ENCODE measurements at places on chromosomes 1 and 21. TPM values are rescaled to one million over a fixed set of nuclear protein-coding genes. Genes with fewer than 3 reads are reported as not detected.

GRCh38 chr1:153536012-153536670, 350 bp upstream of the S100A6 start:
- peak; percentile 57 for DNase-seq

- DNase-seq, result no peak
These were observed 10.0 kb downstream of the GDAP2 start for GRCh38 chr1:117919376-117919775.

SPATA46 gene
- total RNA-seq, result not detected

CDKN2C gene
- total RNA-seq, result 34.3 TPM

- DNase-seq, result no peak
These were observed 116.3 kb downstream of the PEX14 start for GRCh38 chr1:10591010-10591409.

- DNase-seq, result peak; percentile 6
These were observed 11.4 kb upstream of the MTARC1 start for GRCh38 chr1:220775240-220775853.

- DNase-seq, result no peak
These were observed 63.4 kb downstream of the PSMG1 start for GRCh38 chr21:39119891-39120290.

GRCh38 chr1:208499601-208500000, 255.4 kb upstream of the PLXNA2 start:
- no peak for DNase-seq

- peak; percentile 10 for DNase-seq
These were observed 39.1 kb downstream of the UROD start for GRCh38 chr1:45051005-45051772.

CYP4A11 gene
- not detected for total RNA-seq

DNA sequence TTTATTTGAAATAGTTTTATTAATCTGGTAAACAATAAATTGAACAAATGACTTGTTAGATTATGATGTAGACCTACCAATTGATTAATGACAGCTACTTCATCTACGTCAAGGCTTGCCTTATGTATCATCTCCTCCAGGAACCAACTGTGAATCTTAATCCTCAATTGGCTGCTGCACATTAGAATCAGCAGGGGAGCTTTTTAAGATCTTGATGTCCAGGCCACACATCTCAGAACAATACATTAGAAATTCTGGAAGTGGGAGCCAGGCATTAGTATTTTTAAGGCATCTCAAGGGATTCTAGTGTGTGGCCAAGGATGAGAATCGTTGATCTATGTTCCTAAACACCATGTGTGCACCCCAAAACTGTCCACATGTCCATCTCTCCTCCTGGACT, 52.0 kb upstream of the LYPLAL1 start:
- no peak for DNase-seq

SORT1 gene
- total RNA-seq, result 3.6 TPM

DNA sequence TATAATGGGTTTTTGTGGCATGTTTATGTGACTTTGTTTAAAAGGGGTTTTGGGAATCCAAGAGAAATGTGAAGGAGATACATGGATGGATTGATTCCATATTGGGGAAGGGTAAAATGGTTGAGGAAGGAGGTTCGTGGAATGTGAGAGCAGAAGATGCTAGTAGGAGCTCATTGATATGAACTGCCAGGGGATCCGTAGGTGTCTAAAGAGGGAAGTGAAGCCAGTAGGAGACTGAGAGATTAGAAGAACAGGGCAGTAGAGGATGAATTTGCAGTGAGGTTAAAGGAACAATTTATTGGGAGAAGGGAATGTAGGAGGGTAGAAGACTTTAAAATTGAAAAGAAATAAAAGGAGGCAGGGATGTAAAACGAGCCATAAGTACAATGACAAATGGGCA, 252.6 kb downstream of the GPR52 start:
- no peak for DNase-seq

- DNase-seq, result no peak
These were observed 91.5 kb downstream of the MRPL39 start for GRCh38 chr21:25515484-25516405.

GRCh38 chr1:11925938-11926292, 312 bp downstream of the KIAA2013 start:
- peak; percentile 12 for DNase-seq

Data from thymus (tissue), 14 donors.